Nephron progenitor cell (in vitro differentiated cells): ENCODE measurements at places on chromosomes 16 and 17.

DNA sequence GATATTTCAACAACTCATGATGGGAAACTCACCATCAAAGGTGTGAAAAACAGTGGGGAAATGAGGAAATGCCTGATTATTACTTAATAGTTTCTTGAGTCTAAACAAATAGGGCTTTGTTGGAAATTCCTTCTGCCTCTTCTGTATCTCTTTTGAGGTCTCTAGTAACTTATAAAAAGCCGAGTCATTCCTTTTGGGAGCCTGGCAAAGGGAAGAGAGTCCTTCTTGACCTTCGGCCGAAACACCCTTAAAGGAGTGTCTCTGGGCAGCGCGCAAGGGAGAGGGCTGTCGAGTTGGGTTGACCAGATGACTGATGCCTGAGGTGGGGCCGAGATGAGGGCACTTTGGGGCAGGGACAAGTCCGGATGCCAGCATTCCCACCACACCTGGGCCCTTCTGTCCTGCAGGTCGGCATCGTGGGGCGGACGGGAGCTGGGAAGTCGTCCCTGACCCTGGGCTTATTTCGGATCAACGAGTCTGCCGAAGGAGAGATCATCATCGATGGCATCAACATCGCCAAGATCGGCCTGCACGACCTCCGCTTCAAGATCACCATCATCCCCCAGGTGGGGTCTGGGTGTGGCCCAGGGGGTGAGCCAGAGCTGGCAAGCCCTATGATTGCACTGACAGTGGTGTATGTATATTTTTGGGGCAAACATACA lies 89.2 kb downstream of the ABCC6 start:
- DNase-seq: no peak

- no peak for DNase-seq
Observed at GRCh38 chr16:21150375-21151001, at the start of gene DNAH3. DNAH3 (minus strand) TSS chr16:21150846; CDS start chr16:21150319, 527 bp downstream.

GRCh38 chr17:66620528-66620927 lies 214.4 kb upstream of the CACNG5 start:
- DNase-seq: no peak

DNA sequence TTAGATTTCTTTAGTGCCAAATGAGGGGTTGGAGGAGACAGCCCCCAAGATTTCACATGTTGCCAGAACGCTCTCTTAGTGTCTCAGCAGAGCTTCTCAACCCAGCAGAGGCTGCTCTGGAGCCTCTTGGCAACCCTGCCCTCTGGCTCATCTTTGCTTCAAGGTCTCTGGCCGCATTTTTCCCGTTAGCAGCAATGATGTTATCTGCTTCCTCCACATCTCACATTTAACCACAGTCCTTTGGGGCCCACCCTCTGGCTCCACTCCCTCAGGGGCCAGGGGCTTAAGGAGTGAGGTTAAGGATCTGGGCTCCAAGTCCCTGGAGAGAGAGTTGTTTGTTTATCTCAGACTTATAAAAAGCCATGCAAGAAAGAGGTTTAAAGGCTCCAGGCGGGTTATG lies 3.3 kb upstream of the XYLT1 start:
- no peak for DNase-seq

DNA sequence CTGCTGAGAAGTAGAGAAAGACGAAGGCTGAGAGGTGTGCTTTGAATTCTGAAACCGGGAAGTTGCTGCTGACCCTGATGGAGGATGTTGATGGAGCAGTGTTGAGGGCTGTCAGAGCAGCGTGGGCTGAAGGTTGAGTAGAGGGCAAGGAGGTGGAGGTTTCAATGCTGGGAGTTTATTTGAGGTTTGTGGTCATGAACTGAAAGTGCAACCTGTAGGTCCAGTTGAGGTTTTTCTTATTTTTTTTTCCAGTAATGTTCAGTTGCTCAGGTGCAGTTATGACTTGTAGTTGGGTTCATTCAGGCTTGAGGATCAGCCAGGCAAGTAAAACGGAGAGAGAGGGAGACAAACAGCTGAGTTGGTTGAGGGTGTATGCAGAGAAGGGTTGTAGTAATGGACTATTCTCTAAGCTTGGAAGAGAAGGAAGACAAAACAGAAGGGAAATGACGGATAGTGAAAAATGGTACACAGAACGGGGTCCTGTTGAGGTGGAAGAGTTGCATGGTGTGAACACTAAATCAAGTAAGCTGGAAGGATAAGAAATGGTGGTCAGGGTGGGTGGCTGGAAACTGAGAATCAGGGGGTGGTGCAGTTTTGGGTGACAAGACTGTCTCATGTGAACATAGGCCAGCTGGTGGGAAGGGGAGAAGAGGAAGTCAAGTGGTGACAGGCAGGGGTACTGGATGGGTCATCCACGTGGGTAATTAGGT lies 8.7 kb upstream of the UBE2G1 start:
- DNase-seq: no peak

GRCh38 chr17:52181782-52182181 lies 23.3 kb upstream of the CA10 start:
- no peak for DNase-seq

GRCh38 chr16:67710607-67711006 lies 8.5 kb downstream of the GFOD2 start:
- no peak for DNase-seq

GRCh38 chr16:57128771-57129389 lies 36.5 kb downstream of the CPNE2 start:
- DNase-seq: no peak

DNA sequence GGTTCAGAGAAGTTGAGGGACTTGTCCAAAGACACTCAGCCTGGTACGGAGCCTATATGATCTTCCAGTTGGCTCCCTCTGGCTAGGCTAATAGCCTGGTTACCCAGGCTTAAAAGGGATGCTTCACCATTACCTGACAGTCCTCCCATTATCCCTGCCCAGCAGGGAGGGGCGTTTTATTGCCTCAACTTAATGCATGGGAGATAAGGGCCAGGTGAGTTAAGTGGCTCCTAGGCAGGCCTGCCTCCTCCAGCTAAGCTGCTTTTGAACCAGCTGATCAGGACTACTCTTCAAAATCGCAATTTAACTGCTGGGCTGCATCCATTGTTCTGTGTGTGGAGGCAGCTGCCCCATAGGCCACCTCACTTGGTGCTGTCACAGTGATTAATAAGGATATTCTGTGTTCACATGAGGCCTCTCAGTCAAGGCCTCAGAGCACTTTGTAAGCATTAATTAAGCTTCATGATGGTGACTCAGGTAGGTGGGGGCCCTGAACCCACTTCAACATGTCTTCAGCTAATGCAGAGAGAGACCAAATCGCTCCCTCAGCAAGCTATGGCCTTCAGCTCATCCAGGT lies 27.9 kb downstream of the SMPD3 start:
- no peak for DNase-seq

GRCh38 chr16:1331712-1332617 lies 1.5 kb upstream of the BAIAP3 start:
- peak; percentile 69 for DNase-seq

GRCh38 chr16:81863630-81864352 lies 84.7 kb downstream of the PLCG2 start:
- DNase-seq: no peak

- peak; percentile 48 for DNase-seq
Observed at GRCh38 chr16:74999609-75000480, 1.0 kb downstream of the ZNRF1 start.

- DNase-seq: no peak
Observed at GRCh38 chr17:2700030-2700490, 11.5 kb downstream of the CLUH start.

- DNase-seq: no peak
Observed at GRCh38 chr17:57773557-57773956, 28.5 kb upstream of the CCDC182 start.

GRCh38 chr16:84155771-84156170 lies 10.7 kb downstream of the DNAAF1 start:
- no peak for DNase-seq
